Suppressor macrophage treated with lipopolysaccharide for 1 hour (primary cell): ENCODE measurements at places on chromosomes 3 and 15.
A peak's percentile ranks its signal among the peaks of the same experiment; 100 is the strongest.

GRCh38 chr3:190120269-190121060 lies at the start of gene P3H2:
Gene P3H2 (minus strand): TSS chr3:190120897. CDS start chr3:190120731, 166 bp downstream.
- peak; percentile 80 for DNase-seq

GRCh38 chr3:188133646-188134045 lies 20.3 kb upstream of the LPP start:
- DNase-seq = peak; percentile 26

DNA sequence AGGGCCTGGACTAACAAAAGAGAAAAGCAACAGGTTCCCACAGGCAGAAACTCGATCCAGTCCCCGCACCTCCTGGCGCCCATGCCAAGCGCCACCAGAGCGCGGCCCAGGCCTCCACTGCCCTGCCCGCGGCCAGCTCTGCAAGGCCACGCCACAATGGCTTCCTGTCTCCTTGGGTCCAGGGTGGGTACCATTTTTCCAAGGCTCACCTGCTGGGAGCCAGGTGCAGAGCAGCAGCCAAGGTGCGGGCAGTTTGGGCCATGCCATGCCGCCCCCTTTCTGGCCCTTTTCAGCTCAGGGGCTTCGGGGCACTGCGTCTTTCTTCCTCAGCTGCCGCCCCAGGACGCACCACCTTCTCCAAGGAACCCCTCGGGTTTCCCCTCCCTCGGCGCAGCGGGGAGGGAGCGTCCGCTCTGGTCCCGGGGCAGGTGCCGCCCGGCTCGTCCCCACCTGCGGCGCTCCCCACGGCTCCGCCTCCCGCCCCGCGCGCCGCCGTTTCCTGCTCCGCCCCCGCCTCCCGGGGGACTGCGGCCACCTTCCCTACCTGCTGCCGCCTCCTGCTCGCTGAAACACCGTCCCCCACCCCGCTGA lies at the start of gene ILDR1:
ILDR1 (minus strand) TSS at position 437 of the 591 bp plus-strand sequence; CDS start at position 267, 170 bp downstream.
- DNase-seq = no peak

DNA sequence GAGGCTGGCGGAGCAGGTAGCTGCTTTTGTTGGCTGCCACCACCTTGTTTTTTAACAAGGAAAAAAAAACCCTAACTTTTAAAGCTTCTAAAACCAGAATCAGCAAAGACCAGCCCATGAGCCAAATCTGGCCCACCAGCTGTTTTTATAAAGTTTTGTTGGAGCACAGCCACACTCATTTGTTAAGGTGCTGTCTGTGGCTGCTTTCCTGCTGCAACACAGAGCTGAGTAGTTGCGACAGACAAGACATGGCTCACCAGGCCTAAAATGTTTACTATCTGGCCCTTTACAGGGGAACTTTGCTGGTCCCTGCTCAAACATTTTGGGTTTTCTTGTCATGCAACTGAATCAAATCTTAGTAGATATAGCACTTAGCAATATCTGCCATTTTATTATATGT lies 18.9 kb downstream of the EFCAB12 start:
- no peak for DNase-seq

DNA sequence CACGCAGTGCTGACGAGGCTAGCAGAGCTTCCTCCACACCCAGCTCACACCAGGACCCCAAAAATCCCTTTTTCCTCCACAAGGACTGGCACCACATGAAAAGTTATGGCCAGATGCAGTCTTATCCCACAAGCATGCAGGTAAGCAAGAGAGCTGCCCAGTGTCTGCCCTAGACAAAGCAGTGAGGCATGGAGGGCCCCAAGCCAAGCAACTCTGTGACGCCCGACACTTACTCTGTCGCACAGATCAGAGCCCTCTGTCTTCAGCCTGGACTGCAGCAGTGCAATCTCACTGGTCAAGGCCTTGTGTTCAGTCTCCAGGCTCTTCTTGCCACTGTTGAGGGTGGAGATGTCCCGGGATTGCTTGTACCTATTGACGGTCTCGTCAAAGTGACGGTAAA lies 28.7 kb downstream of the RPN1 start:
- no peak for DNase-seq

- DNase-seq = no peak
These were observed 38.0 kb upstream of the ATP11B start for GRCh38 chr3:182755308-182755707.

DNA sequence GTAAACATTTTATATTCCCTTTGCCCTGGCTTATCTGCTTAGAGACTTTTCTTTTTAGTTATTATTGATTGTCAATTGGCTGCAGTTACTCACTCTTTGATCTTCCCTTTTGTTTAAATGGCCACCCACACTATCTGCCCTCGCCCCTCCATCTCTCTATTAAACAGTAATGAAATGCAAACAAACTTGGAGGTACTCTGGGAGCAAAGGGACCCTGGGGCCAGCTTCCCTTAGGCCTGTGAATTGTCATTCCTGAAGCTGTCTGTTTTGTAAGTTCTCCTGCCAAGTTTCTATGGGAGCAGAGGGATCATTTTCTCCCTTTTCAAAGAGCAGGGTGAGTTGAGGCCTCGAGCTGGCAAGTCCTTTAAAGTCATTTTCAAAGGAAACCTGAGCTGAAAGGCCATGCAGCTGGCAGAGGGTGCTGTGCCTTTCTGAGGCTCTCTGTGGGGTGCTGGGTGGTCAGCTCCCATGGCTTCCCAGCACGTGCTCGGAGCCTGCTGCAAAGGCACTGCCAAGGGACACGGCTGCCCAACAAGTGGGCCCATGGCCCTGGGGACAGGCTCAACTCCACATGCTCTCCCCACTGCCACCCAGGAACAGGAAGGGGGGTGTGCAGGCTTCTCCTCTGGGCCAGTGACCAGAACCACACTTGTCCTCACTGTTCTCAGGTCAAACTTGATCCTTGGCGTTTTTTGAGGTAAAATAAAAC lies 17.4 kb upstream of the RTP2 start:
- DNase-seq = no peak

GRCh38 chr3:147420353-147421183 lies 11.4 kb downstream of the ZIC1 start:
- DNase-seq = no peak

- DNase-seq = peak; percentile 24
These were observed 400.7 kb upstream of the TPM1 start for GRCh38 chr15:62641825-62642224.

- DNase-seq = peak; percentile 93
These were observed 119.9 kb downstream of the DGKG start for GRCh38 chr3:186241910-186242821.

- DNase-seq = peak; percentile 74
These were observed 36.6 kb upstream of the EPHB3 start for GRCh38 chr3:184524981-184525336.

DNA sequence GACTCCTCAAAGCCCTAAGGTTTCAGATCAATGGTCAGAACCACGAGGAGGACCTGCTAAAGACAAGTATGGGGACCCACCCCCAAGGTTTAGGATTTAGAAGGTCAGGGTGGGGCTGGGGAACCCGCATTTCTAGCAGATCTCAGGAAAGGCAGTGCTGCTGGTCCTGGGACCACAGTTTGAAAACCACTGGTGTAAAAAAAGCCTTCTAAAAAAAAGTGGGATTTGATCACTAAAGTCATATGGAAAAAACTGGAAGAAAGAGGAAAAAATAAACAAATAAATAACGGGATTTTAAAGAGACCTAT lies 832 bp downstream of the SLC41A3 start:
- no peak for DNase-seq
